ENCODE measurements at places on chromosomes 7 and 10. TPM values are rescaled to one million over a fixed set of nuclear protein-coding genes. Genes with fewer than 3 reads are reported as not detected.

GRCh38 chr7:46695051-46695708, 774.1 kb upstream of the IGFBP3 start:
- no peak for DNase-seq

- DNase-seq = no peak
Measured at GRCh38 chr10:10054466-10054865, 963.2 kb upstream of the CELF2 start.

- no peak for DNase-seq
Measured at GRCh38 chr7:8169171-8169570, 92.8 kb downstream of the ICA1 start.

DNA sequence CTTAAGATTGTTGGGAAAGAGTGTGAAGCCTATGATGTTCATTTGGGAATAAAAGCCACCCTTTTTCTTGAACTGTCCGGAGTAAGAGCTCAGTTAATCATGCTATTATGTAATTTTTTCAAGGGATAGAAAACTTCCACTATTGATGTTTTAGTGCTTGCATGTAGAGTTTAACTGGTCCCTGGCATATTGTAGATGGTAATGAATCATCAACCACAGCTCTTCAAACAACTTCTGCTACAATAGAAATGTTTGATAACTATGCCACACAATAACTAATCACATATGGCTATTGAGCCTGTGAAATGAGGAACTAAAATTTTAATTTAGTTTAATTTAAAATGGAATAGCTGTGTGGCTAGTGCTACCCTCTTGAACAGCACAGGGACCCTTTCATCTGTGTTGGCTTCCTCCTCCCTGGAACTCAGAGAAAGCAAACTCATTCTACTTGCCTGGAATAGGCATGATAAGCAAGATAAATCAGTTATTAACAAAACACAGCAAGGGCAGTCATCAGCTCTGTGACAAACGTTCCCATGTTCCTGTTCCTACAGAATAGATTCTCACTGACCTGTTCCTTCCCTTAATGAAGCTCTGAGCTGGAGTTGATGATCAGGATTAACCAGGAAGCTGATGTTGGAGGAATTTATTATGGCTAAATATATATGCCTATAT, 4.9 kb upstream of the SRI start:
- no peak for DNase-seq

DNA sequence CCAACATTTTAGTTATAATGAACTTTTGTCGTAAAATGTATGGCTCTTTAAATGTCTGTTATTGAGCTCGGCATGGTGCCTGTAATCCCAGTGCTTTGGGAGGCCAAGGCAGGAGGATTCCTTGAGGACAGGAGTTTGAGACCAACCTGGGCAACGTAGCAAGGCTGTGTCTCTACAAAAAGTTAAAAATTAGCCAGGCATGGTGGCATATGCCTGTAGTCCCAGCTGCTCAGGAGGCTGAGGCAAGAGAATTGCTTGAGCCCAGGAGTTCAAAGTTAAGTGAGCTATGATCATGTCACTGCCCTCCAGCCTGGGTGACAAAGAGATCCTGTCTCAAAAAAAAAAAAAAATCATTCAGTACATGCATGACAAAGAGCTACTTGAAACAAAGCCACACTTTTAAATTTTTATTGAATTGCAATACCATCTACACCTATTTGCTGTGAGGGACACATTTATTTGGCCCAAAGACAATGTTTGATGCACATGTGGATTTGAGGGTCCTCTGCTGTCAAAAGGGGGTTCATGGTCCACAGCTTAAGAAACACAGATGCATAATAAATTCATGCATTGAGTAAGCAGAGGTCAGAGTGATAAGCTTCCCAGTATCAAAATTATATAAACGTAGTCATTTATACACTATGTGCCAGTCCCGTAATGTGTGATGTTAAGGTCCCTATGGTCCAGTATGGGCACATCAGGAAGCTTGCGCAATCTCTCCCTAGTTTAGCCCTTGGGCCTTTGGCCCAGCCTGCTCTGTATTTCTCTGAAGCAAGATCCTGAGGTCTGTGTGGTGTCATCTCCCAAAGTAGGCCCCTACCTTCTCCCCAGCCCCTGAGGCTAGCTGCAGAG, 4.4 kb upstream of the MALSU1 start:
- no peak for DNase-seq

DNA sequence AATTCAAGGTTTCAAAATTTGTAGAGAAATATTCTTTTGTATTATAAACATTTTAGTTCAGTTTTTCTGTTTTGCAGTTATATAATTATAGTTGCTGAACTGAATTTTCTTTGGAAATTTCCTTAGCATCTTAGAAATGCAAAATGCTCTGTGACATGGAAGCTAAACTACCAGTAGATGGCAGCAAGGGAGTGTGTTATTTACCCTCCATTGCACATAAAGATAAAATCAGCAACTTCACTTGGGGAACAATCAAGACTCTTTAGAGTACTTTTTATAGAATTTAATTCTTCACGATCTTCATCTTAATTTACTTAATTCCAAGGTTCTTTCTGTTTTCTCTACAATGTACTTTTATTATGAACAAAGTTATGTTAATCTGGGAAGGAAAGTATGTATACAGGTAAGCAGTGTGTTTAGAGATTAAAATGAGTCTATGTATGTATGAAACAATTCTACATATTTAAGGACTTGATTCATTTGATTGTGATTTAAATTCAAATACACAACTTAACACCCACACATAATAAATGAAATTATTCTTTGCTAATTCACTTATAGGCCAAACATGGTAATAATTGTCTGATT, 404.2 kb downstream of the THSD7A start:
- DNase-seq = no peak

DNA sequence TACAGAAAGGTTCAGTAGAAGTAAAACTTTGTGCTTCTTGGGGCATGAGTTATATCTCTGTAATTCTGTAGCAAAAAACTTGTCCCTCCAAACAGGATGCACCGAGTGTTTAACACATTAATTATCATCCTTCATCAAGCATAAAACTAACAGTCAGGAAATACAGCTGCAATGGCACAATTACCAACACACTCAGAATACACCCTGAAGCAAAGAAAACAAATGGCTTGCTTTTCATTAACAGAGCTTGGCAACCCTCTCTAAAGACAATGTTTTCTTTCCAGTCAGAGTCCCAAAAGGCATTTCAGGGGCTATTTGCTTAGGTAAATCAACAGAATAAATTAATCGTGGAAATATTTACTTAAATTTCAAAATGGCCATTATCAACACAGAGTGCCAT, 107.7 kb downstream of the ICA1 start:
- DNase-seq = no peak

- DNase-seq = no peak
Measured at GRCh38 chr7:91033574-91033973, 230.7 kb upstream of the FZD1 start.

GRCh38 chr7:159114981-159115380, 29.7 kb downstream of the VIPR2 start:
- no peak for DNase-seq

- no peak for DNase-seq
Measured at GRCh38 chr10:31418481-31418880, 99.5 kb downstream of the ZEB1 start.

DNA sequence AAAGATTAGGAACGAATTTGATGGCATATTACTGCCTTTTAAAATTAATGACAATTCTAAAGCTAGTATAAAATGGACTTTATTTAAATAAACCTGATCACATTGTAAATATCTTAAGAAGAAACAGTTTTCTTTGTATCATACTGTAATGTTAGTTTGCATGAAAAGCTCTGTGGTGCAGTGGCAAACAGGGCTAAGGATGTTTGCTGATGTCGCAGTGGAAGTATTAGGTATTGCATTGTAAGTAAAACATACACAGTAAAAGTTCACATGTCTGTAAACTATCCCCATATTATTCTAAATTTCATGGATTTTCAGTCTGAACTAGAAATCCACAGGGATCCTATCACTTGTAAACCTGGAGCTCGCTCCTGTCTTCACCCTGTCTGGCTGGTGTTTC, 252.6 kb upstream of the ZNF32 start:
- DNase-seq = no peak

DNA sequence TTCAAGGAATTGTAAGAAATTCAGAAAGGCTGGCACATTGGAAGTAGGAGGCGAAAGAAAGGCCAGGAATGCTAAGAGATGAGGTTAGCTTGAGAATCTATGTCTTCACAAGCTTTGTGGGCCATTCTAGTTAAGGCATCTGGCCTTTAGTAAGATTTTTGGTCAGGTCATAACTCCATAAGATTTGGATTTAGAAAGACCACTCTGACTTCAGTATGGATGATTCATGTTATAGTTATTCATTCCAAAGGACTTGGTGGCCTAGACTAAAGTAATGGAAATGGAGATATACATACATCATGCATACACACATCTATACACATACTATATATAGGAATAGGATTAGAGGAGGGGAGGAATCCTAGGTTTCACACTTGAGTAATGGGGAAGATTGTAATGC, 77.5 kb downstream of the SEPTIN7 start:
- DNase-seq = no peak

- DNase-seq = no peak
Measured at GRCh38 chr10:131698232-131698631, 202.6 kb upstream of the PPP2R2D start.

DNA sequence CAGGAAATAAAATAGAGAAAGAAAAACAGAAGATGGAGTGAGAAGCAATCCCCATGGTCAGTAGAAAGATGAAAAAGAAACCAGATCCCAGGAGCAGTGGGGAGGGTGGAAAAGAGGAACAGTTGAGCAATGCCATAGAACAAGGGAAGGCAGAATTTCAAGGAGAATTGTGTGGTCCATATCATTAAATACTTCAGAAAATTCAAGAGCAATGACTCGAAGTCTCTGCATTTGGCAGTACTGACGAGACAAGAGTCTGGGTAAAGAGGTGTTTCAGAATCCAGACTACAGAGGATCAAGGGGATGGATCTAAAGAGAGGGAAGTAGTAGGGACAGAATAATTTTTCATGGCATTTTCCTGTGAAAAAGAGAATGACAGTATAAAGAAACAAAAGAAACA, 512.6 kb downstream of the PHTF2 start:
- DNase-seq = no peak

GRCh38 chr10:77781451-77782327, 144.1 kb upstream of the KCNMA1 start:
- no peak for DNase-seq

DNA sequence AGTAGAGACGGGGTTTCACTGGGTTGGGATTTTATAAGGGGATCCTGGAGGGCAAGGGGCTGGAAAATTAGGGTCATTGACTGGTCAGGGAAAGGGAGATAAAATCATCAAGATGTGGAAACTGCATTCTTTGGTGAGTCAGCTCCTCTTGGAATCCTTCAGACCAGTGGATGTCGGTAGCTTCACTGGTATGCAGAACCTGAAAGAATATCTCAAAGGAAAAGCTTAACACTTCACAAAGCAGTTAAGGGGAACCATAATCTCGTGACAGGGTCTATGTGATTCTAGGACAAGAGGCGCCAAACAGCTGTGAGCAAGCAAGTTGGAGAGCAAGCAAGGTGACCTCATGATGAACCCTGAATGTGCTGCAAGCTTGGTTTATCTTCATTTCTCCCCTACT, 634.7 kb upstream of the AUTS2 start:
- no peak for DNase-seq

Gene BAZ1B
- total RNA-seq = 42.6 TPM

Gene ZC3HAV1L
- 6.3 TPM for total RNA-seq

Gene DPYSL4
- total RNA-seq = 0.45 TPM

Gene NKX6-2
- not detected for total RNA-seq

Gene CTAGE8
- total RNA-seq = 5.9 TPM
